Posterior cingulate gyrus (tissue), 11 donors: ENCODE measurements at places on chromosomes 1 and 21.
A peak's percentile ranks its signal among the peaks of the same experiment; 100 is the strongest.

DNA sequence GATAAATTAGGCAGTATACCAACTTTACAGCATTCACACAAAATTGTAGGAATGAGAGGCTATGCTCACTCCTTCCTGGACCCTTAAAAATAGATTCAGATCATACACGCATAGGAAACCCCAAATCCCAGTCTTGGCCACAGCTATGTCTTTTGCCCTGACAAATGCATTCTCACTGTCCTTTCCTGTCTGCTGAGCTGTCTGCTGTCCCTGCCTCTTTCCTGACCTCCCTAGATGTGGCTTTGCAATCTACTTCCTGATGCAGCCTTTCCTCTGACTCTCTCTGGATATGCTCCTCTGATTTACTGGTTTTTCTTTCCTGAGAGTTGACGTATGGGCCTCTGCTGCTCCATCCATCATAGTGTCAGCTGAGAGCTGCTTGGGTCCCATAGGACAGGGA, 59.8 kb upstream of the SLC35F3 start:
- DNase-seq, result no peak

DNA sequence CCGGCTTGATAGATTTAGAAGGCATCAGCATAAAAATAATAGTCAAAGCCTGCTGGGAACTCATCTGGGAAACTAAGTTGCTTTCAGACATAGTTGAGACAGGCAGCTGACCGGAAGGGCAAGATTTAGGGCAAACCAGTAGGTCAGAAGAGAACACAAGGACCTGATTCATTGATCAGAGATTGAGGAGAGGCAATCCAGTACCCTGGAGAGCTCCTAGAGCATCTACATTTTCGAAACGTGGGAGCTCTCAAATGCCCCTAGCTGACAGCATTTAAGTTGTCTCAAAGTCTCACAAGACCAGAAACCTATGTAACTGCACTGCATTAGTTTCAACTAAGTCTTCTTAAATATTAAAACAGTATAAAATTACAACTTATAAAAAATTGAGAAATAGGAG, 22.9 kb upstream of the MTF2 start:
- no peak for DNase-seq

DNA sequence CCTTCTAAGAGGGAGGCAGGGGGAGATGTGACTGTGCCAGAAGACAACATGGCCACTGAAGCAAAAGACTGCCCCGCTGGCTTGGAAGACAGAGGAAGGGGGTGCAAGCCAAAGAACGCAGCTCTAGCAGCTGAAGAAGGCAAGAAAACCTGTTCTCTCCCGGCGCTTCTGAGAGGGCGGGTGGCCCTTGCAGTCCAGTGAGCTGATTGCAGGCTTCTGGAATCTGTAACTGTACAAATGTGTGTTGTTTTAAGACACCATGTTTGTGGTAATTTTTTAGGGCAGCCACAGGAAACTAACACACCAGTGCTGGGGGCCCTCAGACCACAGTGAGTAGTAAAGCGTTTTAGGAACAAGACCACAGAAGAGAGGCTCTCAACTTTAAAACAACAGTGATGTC, 47.0 kb downstream of the CD46 start:
- DNase-seq, result no peak

GRCh38 chr1:174623324-174624035, 175.7 kb downstream of the GPR52 start:
- no peak for DNase-seq

DNA sequence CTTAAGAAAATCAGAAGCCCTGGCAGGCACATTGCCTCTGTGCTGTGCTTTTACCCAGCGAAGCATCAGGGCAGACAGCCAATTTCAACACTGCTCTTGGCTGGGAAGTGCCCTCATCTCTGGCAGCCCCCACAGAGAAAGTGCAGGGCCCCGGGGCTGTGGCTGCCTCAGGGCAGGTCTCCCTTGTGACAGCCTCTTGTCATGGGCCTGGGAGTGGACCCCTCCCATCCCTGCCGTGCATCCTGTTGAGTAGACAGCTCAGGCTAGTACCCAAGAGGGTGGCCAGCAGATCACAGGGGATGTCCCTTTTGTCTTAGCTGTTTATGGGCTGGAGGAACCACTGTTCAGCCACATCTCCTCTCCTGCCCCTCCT, 23.3 kb downstream of the TTC34 start:
- DNase-seq, result no peak

GRCh38 chr1:236395947-236396664, 2.0 kb downstream of the EDARADD start:
- DNase-seq, result no peak

- no peak for DNase-seq
Measured at GRCh38 chr1:218813237-218813636, 360.4 kb upstream of the LYPLAL1 start.

- no peak for DNase-seq
Measured at GRCh38 chr1:12177156-12177998, 10.6 kb downstream of the TNFRSF1B start.

- DNase-seq, result no peak
Measured at GRCh38 chr1:16208270-16208987, 4.0 kb downstream of the ARHGEF19 start.

DNA sequence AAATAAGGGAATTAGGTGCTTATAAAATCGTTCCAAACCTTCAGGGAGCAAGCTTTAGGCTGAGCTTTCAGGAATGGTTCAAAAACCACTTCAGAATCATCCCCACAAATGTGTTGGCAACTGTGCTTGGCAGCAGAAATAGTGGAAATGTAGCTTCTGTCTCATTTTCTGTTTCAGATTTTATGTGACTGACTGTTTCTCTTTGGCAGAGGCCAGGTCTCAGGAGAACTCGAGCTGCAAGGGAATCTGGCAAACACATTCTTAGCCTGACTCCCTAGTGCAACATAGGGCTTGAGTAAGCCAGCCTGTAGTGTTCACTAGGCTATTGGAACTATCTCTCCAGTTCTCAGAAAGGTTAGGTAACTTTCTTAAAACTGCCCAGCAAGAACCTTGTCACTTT, 128.6 kb downstream of the PLA2G4A start:
- DNase-seq, result no peak

DNA sequence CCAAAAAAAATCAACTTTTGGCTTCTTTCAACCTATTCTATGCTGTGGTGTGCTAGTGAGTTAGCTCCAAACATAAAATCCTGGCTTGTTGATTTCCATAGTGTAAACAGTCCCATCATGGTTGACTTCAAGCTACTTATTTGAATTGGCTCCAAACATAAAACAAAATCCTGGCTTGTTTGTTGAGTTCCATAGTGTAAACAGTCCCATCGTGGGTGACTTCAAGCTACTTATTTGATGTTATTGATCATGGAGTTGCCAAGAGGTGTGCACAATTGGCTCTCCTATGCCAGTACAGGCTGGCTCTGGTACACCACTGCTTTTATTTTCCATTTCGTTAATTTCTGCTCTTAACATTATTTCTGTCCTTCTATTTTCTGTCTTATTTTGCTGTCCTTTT, 1.8 kb upstream of the COA6 start:
- DNase-seq, result no peak

- no peak for DNase-seq
Measured at GRCh38 chr1:237861944-237862343, 28.8 kb downstream of the ZP4 start.

DNA sequence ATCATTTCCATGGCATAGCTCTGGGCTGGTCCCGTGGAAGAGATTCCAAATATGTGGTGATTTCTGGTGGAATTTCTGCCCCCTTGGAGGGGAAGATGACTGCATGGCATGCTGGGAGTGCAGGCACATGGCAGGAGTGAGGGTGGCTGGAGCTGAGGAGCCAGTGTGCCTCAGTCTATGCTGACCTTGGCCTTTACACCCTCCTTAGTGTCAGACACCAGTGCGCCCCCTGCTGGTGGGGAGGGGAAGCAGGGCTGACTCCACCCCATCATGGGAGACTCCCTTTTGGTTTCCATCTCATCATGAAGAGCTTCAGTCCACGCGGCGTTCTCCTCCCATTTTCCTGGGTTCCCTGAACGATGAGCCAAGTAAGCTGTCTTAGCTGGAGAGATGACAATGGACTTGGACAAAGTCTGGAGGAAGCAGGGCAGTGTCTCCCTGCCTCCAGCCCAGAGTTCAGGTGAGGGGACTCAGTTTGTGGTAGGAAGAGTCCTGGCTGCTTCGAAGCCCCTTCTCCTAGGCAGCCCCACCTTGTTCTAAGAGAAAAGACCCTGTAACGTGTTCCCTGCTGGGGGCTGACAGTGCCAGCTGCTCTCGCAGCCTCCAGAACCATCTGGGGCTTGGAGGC, 10.3 kb downstream of the ALX3 start:
- DNase-seq, result peak; percentile 46

DNA sequence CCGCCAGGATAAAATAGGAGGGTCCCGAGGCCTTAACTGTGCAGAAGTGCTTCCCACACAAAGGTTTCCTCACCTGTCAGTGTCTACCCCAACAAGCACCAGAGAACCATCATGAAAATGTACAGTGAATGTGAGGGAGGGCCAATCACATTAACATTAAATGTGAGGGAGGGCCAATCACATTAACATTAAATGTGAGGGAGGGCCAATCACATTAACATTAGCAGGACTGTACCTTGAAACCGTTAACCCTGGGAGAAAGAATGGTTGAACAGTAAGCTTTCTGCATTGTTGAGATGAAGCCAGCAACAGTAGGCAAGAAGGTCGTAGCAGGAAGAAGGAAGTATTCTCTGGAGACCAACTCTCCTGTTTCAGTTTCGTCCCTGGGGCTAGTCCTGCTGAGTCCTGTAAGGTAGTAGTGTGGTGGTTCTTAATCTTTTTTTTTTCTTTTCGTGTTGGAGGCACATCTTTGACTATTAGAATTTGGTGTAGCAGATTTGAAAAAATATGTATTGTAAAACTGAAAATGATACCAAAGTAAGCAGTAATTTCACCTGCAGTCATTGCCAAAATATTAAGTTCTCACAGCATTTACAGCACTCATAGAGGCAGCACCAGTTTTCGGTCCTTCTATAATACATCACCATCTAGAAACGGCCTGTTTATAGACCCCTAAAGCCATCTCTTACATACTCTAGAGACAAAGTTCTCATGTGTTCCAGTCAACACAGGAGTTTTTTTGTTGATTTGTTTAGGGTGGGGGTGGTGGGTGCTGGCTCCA, 98.6 kb upstream of the PPP2R5A start:
- DNase-seq, result no peak

DNA sequence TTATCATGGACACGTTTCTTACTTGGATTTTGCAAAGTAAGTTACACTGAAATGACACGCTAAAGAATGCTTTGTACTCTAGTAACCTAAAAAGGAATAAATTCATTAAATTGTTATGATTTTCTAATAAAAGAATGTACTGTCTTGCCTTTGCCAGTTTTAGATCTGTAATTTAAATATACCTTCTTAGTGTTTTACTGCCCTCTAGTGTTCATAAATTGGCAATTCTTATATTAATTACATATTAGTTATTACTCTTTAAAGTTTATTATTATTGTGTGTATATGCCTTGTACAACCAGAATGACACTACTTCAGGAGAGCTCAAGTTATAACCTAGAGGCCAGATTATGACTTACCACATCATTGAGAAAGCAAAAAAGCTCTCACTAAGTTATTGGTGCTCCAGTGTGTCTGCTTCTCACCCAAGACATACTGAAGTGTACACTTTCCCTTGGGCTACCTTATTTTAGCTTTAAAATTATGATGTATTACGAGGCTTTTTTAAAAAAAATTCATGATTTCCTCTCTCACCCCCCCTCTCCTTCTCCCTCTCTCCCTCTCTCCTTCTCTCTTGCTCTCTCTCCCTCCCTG, 169.9 kb downstream of the HS2ST1 start:
- DNase-seq, result no peak

DNA sequence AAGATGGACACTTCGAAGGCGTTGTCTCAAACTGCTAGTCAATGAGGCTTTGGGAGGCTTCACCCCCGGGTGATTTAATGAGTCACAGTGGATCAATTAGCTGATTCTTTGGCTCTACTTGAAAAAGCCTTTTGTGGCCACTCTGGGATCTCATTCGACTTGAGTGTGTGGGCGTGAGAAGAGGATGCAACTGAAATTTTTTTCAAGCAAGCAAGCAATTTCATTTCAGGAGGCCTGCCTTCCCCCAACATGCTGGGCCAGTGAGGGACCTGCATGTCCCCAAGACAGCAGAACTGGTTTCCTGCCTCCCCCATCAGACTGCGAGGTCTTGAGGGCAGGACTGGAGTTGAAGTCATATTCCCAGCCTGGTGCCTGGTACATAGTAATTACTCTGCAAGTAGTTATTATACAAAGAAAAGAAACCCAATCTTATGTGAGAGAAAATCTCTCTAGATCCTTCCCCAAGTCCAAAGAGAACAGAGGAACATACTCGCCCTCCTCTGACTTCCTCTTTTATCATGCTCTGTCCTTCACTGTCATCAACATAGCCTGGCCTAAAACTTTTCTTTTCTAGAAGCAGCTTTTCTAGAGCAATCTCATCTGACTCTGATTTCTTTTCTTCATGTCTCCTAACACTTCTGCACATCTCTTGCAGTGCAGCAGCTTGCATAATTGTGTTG, 22.7 kb downstream of the SYT6 start:
- no peak for DNase-seq

- DNase-seq, result no peak
Measured at GRCh38 chr1:163877016-163877415, 555.3 kb downstream of the NUF2 start.

GRCh38 chr1:53381790-53382401, 54.0 kb upstream of the LRP8 start:
- DNase-seq, result no peak

- DNase-seq, result no peak
Measured at GRCh38 chr1:230781594-230781993, 34.4 kb downstream of the CAPN9 start.

GRCh38 chr1:1753607-1754005, 24.7 kb downstream of the NADK start:
- DNase-seq, result no peak

- DNase-seq, result no peak
Measured at GRCh38 chr1:247419336-247419735, 3.4 kb downstream of the NLRP3 start.

GRCh38 chr1:38498686-38499085, 360.9 kb downstream of the RRAGC start:
- no peak for DNase-seq

DNA sequence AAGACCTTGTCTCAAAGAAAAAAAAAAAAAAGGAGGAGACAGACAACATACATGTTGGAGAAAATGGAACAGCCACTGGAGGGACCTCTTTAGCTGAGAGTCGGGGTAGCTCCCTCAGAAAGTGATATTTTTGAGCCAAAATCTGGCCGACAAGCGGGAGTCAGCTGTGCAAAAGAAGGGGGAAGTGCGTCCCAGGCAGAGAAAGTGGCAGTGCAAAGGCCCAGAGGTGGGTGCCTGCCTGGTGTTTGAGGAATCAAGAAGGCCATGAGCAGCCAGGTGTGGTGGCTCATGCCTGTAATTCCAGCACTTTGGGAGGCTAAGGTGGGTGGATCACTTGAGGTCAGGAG, 6.1 kb upstream of the CROCC start:
- DNase-seq, result peak; percentile 33
